B cell (primary cell): ENCODE measurements at places on chromosomes 2 and 18.
A peak's percentile ranks its signal among the peaks of the same experiment; 100 is the strongest.

- DNase-seq: no peak
These were observed 176.1 kb downstream of the SH3BP4 start for GRCh38 chr2:235127931-235128330.

DNA sequence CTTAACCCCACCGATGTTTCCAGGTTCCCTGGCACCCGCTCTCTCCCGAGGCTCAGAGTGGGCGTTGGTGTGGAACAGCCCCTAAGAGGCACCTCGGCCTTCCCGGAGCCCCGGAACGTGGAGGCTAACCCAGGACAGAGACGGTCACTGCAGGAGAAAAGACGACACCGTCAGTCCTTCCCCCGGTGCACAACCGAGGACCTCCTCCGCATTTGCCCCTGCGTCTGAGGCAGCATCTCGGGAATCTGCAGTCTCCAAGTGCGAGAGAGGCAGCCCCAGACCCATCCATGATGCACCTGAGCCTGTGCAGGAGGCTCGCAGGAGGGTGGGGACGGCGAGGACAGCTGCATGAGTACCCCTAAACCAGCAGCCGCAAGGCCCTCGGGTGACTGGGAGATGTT, 204.9 kb upstream of the SALL3 start:
- DNase-seq: no peak

- DNase-seq: no peak
These were observed 14.6 kb downstream of the ITGA4 start for GRCh38 chr2:181471783-181472182.

DNA sequence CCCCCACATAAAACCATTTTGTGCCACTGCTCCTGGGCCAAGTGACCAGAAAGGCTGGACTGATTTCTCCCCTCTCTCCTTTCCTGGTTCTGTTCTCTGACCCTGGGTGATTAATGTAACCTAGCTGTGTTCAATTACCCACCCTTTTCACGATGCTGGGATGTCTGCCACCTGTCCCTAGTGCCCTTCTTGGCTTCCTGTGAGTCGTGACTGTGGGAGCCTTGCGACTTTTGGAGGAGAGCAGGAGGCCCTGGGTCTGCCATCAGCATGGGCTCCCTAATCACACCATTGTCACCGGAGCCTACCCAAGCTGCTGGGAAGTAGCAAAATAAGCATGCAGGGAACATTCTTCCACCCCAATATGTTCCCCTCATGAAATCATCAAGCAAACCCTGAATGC, 38.3 kb downstream of the SRSF7 start:
- no peak for DNase-seq

GRCh38 chr2:216950547-216950946, 90.7 kb upstream of the TNP1 start:
- no peak for DNase-seq

DNA sequence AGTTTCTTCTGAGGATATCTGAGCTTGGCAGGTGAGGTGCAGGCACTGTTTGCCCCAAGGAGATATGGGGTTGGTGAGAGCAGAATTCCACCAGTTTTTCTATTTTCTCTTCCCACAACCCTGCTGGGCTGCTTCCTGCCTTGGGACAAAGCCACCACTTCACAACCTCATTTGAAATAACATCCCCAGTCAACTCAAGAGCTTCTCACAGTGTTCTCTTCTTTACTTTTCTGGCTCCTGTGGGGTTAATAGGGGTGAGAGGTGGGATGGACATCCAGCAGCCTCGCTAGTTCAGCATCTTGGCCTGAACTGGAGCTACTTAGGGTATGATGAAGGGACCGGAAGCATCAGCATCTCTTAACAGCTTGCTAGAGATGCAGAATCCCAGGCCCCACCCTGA, 106.3 kb downstream of the SLC4A3 start:
- no peak for DNase-seq

GRCh38 chr2:17270894-17271293, 247.3 kb downstream of the RAD51AP2 start:
- DNase-seq: peak; percentile 8

DNA sequence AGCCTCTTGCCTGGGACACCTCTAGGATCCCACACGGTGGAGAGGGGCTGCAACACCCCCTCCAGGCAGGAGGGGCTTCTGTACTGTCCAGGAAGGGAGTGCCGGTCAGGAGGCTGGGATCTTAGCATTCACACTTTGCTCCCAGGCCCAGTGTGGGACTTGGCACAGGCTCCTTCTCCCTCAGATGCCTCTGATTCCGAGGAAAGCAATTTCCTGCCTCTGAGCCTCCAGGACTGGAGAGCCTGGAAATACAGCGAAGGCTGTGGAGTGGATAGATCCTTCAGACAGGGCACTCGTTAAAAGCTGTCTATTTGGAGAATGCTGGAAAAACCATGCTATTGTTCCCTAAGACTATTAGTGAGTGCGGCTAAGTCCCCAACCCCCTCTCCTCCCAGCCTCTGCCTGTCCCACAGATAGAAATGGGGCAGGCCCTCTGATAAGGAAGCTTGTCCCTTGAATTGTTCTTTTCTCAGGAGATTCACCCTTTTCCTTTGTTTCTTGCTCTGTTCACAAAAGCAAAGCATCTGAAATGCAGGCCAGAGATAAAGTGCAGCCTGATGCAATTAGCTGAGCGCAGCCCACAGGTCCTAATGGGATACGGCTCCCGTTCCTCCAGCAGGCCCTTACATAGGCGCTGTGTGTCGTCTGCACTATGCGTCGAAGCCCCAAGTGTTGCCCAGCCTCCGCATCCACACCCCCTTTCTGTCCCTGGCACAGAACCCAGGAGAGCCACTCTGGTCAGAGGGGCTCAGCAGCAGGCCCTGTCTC, 252.2 kb downstream of the KLHL29 start:
- DNase-seq: no peak

- no peak for DNase-seq
These were observed 27.7 kb downstream of the LOXHD1 start for GRCh38 chr18:46629361-46629760.

- no peak for DNase-seq
These were observed 28.3 kb downstream of the TNS1 start for GRCh38 chr2:217974389-217975005.

- DNase-seq: no peak
These were observed 18.6 kb downstream of the HIBCH start for GRCh38 chr2:190301032-190301431.

DNA sequence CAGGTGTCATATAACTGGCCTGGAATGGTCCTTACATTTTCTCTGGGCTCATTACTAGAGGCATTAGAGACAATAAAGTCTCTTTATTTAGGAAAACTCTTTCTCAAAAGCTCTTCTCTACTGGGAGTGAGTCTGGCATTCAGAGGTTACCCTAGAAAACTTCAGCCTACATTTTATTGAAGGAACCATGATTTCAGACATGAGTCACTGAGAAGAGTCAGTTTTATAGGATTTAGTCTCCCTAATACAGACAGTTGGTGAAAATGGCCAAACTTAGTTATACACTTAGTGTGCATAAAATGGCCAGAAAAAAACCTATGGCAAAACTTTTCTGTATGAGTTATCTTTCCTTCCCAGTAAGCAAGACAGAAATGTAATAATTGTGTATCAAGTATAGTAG, 689.4 kb downstream of the ZEB2 start:
- DNase-seq: no peak

GRCh38 chr2:181812106-181812743, 79.3 kb upstream of the ITPRID2 start:
- no peak for DNase-seq

DNA sequence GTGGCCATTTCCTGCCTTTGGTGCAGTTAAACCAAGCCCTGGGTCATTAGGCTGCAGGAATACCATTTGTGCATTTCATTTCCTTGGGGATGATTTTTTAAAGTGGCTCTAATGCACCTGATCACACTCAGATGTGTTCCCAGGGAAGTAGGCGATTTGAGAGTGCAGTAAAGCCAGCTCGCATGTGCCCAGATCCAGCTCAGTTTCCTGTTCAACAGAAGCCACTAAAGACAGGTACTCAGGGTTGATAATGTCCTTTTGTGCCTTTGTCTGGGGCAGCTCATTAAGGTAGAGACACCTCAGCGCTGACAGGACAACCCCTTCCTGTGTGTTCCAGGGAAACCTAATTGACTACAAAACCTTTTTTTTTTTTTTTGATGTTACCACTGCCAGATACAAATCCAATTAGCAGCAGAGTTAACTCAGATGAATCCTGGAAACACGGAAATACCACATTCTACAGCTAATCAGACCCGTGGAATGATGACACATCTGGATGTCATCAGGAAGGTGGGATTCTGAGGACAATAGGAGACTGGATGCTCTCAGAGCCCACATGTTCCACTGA, 15.2 kb upstream of the CHRNA1 start:
- DNase-seq: no peak

GRCh38 chr18:58078889-58079573, 35.0 kb downstream of the NEDD4L start:
- no peak for DNase-seq

DNA sequence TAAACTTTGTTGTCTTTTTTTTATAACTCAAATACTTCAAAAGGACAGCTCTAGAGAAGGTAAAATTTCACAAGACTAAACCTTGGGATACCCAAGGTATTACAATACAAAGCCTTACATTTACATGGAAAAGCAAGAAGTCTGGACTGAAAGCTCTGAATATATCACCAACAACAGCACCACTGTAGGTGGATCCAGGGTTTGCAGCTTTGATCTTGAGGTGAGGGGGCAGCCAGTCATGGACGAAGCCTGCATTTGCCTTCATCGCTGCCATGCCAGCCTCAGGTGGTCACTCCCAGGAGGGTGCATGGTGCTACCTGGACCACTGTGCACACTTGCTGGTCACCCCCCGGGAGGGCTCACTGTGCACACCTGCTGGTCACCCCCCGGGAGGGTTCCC, 36.6 kb downstream of the RBFA start:
- DNase-seq: no peak

DNA sequence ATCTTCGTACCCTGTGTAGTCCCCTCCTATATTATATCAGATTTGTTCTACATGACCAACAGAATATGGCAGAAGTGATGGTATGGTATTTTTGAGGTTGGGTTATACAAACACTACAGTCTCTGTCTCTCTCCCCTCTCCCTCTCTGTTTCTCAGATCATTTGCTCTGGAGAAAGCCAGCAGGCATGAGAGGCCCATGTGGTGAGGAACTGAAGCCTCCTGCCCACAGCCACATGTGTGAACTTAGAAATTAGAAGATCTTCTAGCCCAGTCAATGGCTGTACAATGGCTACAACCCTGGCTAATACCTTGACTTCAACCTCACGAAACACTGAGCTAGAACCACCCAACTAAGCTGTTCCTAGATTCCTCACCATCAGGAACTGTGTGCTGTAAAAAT, 250.6 kb downstream of the SMAD2 start:
- DNase-seq: no peak

DNA sequence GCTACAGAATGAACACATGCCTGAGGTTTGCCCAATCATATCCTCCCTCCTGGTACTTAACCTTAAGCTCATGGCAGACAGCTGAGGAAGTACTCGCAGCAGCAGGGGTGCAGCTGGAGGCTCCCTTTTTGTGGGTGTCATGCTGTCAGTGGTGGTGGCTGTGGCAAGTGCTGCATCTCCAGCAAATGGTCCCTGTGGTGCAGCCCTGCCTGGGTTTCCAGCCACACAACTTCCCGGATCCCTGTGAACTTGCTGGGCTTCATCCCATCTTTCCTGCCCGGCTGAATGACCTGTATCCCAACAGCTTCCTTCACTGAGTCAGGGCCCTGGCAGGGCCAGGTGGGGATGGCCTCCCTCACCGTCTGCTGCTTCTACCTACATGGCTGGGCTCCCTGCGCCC, 5.0 kb downstream of the TMEM185B start:
- no peak for DNase-seq

DNA sequence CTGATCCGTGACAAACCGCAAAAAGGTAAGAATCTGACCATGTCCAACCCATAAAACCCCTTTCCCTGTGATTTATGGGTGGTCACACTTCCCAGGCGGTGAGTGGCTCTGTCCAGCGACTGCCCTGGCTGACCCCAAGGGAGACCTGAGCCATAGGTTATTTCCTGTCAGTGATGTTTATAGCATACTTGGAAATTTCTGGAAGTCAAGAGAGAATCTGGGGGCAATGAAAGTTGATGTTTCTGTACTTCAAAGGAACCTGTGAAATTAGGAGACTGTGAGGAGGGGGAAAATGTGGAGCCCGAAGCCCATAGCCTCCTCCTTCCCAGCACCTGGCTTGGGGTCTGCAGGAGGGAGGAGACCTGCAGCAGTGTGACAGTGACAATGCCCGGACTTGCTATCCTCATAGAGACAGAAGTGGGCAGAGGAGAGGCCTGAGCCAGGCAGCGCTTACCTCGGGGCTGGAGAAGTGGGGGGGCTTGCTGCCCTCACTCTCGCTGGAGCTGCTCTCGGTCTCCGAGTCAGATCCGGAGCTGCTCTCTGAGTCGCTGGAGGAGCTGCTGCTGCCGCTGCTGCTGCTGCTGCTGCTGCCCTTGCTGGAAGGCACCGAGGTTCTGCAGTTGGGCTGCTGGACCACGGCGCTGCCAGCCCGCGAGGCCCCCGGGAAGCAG, 111.3 kb upstream of the REV1 start:
- DNase-seq: no peak

GRCh38 chr2:3519255-3520205, at the start of gene ADI1:
ADI1 (minus strand) TSS chr2:3519531; CDS start chr2:3519487, 44 bp downstream.
- no peak for DNase-seq

DNA sequence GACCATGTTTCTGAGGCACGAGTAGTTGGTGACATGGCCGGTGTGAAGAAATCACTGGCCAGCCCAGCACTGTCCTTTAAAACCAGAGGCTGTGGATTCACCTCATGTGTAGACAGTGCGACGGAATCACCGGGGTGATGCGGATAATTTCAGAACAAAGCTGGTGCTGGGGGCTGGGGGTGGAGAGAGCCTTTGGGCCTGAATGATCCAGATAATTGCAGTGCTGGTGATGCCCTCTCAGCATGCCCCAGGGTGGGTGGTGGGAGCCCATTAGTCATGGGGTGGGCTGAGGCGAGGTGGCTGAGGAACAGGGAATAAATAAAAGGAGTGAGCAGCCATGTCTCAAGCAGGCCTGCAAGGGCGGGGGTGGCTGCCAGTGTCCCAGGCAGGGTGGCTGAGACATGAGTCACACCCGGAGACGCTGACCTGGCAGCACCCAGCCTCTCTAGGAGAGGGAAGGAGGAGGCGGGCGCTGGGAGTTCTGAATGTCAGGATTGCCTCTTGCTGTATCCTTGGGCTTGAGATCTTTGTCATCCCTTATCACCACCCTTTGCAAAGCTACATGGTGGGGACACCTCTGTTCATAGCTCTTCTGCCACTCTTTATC, 151.1 kb upstream of the MSH6 start:
- no peak for DNase-seq

DNA sequence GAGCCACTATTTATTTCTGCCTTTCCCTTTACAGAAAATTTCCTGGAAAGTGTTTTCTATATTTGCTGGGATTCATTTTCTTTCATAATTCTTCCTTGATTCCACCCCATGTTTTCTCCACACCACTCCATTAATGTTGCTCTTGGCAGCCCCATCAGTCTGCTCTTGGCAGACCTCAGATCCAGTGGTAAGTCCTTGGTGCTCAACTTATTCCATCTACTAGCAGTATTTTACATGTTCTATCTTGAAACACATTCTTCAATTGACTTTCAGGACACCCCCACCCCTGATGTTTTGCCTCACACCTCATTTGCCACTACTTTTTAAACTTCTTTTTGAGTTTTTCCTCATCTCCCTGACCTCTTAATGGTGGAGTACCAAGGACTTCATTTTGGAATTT, 65.0 kb downstream of the HNMT start:
- DNase-seq: no peak

GRCh38 chr2:3314626-3315025, 63.0 kb downstream of the EIPR1 start:
- DNase-seq: no peak
